Hepatocyte (in vitro differentiated cells): ENCODE measurements at places on chromosomes 7 and 10.

DNA sequence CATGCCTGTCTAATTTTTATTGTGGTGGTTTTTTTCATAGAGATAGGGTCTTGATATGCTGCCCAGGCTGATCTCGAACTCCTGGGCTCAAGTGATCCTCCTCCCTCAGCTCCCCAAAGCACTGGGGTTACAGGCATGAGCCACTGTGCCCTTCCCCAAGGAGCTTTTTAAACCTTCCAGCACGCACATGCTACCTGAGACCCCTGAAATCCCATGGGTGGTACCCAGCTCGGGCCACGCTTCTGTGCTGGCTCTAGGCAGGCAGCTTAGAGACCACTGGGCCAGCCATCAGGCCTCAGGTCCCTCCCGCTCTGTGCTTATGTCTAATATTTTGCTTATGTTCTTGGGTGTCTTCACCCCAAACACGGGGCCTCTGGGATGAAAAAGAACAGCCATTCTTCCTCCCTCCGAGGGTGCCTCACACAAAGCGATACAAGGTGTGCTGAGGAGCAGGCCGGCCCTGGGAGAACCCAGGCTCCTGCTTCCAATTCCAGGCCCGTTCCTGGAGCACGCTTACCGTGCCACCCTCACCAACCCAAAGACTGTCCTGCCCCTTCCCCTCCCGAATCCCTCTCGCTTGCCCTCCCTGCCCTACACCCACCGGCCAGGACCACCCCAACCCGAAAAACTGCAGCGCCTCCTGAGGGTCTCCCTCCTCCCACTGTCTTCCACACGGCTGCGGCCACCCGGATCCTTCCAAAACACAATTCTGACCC, 10.9 kb downstream of the SPOCK2 start:
- H3K27me3 ChIP-seq, result no peaks in the 10 kb centered on the region
- DNase-seq, result no peak
- H3K4me3 ChIP-seq, result no peak overlapping the region

DNA sequence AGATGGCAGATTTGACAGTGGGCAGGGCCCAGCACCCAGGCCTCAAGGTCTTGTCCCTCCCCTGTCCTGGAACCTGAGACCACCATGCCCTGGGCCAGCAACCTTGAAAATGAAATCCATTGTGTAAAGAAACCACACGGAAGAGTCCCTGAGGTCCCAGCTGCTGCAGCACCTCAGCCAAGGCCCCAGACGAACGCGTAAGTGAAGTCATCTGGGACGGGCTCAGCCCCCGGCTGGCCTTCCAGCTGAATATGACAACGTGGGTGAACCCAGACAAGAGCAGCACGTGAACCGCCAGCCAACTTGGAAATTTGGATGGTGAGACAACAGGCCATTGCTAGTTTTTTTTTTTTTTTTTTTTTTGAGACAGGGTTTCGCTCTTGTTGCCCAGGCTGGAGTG, 70.3 kb downstream of the CYTH3 start:
- DNase-seq, result no peak
- no peak overlapping the region for H3K4me3 ChIP-seq
- no peaks in the 10 kb centered on the region for H3K27me3 ChIP-seq
- H3K36me3 ChIP-seq, result no peaks in the 10 kb centered on the region
- no peak overlapping the region for H3K27ac ChIP-seq
- peaks cover 15% of the 10 kb centered on the region for H3K4me1 ChIP-seq

DNA sequence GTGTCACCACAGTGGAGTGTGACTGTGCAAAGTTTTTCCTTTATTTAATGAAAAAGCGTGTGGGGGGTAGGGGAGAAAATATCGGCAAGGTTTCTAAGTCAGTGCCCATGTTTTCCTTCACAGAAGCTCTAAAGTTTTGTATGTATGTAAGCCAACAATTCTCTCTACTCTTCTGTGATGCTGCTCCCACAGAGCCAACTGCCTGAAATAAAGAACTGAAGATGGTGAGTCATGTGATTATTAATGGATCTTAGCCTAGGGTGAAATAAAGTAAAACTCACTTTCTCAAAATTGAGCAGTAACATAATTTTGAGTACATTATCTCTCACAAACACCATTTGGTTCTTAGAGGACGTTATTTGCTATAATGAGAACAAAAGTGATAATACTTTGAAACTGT, 143.7 kb downstream of the ELMO1 start:
- H3K4me3 ChIP-seq, result no peak overlapping the region
- H3K36me3 ChIP-seq, result no peaks in the 10 kb centered on the region
- H3K27ac ChIP-seq, result no peak overlapping the region
- no peaks in the 10 kb centered on the region for H3K27me3 ChIP-seq

- peak overlapping the region; percentile 66 for H3K27ac ChIP-seq
- H3K36me3 ChIP-seq, result no peaks in the 10 kb centered on the region
- H3K4me3 ChIP-seq, result no peak overlapping the region
- peaks cover 56% of the 10 kb centered on the region for H3K4me1 ChIP-seq
- H3K27me3 ChIP-seq, result no peaks in the 10 kb centered on the region
Measured at GRCh38 chr10:29256586-29256985, 32.3 kb upstream of the LYZL1 start.

DNA sequence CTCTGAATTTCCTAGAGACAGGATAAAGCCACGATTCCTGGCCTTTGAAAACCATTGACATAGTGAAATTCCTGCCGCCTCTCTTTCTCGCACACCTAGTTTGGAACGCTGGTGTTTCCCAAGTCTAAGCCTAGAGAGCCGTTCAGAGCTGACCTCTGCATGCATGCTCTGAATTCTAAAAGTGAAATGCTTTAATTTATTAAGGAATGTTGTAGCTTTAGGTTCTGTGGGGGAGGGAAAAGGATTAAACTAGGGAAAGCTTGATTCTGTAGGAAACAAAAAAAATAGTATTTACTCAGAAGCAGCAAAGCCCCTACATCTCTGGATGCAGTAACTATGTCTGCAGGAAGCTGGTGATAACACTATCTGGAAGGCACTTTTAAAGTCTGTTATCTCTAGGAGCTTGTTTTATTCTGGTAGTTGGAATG, 27.3 kb downstream of the PFKP start:
- no peaks in the 10 kb centered on the region for H3K27me3 ChIP-seq
- H3K27ac ChIP-seq, result peak overlapping the region; percentile 72
- DNase-seq, result no peak
- H3K4me1 ChIP-seq, result peaks cover 27% of the 10 kb centered on the region

- H3K27me3 ChIP-seq, result peaks cover 14% of the 10 kb centered on the region
- no peaks in the 10 kb centered on the region for H3K4me1 ChIP-seq
- no peaks in the 10 kb centered on the region for H3K36me3 ChIP-seq
Measured at GRCh38 chr10:71804077-71804476, 30.8 kb upstream of the VSIR start.

GRCh38 chr10:60848126-60848525, 69.8 kb downstream of the CDK1 start:
- no peaks in the 10 kb centered on the region for H3K4me1 ChIP-seq
- DNase-seq, result peak; percentile 34
- H3K27ac ChIP-seq, result no peak overlapping the region
- H3K36me3 ChIP-seq, result no peaks in the 10 kb centered on the region
